ENCODE measurements at places on chromosomes 4 and X.

DNA sequence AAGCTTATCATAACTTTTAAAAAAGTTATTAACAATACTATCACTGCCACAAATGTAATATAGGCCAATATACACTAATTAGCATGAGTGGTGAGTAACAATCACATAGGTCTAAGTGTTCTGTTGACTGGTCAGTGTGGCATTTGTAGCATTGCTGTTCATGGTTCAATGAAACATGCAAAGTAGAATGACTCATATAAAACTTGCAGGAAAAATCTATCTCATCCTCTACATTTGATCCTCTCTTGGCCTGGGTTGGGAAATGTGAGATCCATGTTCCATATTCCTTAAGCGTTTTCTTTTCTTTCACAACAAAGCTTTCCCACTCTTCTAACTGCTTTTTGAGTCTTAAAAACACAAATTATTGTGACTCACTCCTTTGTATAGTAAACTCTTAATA lies 1418.7 kb downstream of the FSTL5 start:
- DNase-seq, result no peak

GRCh38 chrX:48711929-48712505 lies 15.5 kb downstream of the SUV39H1 start:
- no peak for DNase-seq

DNA sequence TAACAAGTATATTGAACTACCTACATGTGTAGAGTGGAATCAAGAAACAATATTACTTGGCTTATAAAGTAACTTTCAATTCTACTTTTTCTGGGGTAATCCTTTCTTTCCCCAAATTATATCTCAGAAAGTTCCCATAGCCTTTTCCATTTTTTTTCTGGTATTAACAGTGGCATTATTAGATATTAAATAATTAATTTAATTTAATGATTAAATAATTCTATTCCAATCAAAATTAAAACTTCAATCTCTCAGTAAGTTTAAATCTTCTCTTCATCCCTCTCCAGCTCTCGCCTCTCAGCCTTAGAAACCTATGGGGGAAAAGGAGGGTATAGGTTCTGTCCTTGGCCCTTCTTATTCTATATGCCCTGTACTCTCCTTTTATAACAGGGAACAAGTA lies 262.4 kb downstream of the INPP4B start:
- DNase-seq, result no peak

GRCh38 chrX:45843518-45843917 lies 642.8 kb upstream of the DIPK2B start:
- no peak for DNase-seq
